Hindlimb muscle (tissue), 1 donor: ENCODE measurements at places on chromosomes 12 and 14. TPM values are rescaled to one million over a fixed set of nuclear protein-coding genes. Genes with fewer than 3 reads are reported as not detected.

RPGRIP1 gene
- 1.2 TPM for polyA plus RNA-seq

DNA sequence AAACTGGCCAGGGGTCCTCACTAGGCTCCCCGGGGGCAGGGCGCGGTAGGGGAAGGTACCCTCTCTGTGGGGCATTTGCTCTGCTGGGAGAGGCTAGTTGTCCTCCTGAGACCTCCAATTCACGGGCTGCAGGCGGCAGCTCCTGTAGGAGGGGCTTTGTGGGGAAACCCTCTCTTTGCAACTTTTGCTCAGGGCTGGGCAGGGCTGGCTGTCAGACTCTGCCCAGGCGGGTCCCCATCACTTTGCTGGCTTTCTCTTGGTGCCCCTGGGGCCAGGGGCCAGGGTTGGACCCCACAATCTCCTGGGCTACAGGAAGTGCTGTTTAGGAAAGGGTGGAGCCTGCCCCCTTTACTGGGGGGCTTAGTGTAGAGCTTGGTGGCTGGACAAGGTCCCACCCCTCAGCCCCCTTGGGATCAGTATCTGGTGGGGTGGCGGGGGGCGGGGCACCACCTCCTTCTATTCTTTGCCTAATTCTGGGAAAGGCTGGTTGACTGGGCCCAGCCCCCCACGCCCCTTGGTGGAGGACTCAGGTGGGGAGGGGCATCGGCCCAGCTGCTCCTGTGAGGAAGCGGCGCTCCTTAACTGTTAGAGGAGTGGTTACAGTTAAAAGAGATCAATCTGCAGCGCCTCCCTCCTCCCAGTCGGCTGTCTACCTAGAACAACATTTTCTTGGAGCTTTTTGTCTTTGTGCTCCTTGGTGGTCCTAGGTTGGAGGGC is 918.7 kb downstream of the AACS start:
- DNase-seq = peak; percentile 26

HOXC12 gene
- 0.48 TPM for polyA plus RNA-seq

DNA sequence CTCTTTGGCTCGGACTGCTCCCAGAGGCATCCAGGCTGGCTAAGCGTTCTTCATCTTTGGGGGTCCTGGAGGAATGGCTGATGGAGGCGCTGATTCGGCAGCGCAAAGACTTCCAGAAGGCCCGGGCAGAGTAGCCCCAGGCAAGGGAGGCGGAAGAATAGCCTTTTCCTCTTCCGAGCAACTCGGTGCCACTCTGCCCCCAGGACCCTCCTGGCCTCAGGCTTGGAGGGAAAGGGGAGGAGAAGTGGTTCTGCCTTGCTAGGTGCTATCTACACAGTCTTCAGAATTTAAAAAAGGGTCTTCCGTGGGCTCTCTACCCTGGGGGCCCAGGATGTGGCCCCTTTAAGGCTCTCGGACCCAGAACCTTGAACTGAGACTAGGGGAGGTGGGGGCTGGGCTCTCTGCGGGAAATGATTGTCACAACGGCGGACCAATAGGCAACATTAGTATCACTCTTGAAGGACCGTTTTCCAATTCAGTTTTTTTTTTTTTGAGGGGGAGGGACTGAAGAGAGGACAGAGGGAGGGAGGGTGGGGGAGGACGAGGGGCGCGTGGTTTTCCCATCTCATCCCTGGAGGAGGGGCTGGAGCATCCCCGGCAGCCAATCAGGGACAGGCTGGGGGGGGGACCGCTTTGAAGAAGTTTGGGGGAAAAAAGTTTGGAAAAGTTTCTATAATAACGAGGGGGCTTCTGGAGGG is at the start of gene NFATC4:
TSS of gene NFATC4 (plus strand) at position 671 of the 698 bp plus-strand sequence. CDS start 157 bp downstream, outside the sequence.
- DNase-seq = peak; percentile 92

ITFG2 gene
- polyA plus RNA-seq = 38.9 TPM

GRCh38 chr14:101925152-101925551 is 39.2 kb upstream of the DYNC1H1 start:
- no peak for DNase-seq
